Stimulated activated CD8-positive, alpha-beta memory T cell treated with anti-CD3 and anti-CD28 coated beads, Interleukin-12 subunit alpha, Interleukin-12 subunit beta, amount 100 ng/mL, for 1 hour (primary cell): ENCODE measurements at places on chromosomes 12 and 14.
A peak's percentile ranks its signal among the peaks of the same experiment; 100 is the strongest.

DNA sequence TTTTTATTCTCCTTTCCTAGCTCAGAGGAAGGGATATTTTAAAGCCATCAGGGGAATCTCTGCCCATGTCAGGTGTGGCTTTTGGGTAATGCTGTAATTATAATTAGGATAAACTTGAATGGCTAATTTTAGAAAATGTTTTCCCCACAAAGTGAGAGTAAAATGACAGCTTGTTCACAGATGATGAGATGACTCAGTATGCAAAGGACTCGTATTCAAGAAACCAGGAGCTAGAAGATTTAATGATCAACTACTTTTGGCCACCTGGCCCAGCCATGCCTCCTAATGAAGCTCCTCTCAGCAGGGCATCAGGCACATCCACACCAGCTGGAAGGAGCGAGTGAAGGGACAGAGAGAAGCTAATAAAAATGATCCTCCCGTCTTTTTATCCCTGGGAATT lies 29.0 kb upstream of the PLEKHG7 start:
- DNase-seq: no peak

GRCh38 chr12:108890208-108890607 lies 10.3 kb downstream of the DAO start:
- no peak for DNase-seq

DNA sequence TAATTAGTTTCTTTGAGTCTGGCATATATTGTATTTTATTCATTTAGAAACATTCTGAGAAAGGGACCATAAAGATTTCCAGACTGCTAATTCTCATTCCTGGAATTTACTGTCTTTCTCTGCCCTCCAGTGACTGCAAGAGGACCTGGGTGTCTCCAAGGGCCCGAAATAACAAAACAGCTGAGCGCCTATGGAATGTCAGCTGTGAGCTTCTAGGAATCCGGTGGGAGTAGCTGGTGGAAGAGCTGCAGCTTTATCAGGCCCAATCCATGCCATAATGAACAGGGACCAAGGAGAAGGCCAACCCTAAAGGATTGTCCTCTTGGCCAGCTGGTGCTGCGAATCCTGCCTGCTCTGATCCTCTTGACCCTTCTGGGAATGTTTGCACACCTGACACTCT lies 31.9 kb downstream of the RDH12 start:
- DNase-seq: no peak

DNA sequence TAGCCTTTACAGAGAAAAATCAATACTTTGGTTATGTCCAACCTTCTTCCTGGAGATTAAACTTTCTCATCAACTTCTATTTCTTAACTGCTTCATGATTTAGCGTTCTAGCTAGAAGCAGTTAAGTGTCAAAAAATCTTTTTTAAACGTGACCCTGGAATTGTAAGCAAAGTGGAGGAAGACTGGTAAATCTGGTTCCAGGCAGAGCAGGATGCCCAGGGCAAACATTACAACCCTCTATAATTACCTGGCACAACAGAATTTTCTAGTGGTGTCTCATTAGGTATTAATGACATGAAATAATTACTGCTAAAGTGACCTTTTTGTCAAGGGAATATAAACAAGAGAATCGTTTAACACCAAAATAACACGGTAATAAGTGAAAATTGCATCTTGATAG lies 320.8 kb downstream of the MED13L start:
- no peak for DNase-seq

- no peak for DNase-seq
These were observed 231.4 kb upstream of the RTL1 start for GRCh38 chr14:101134851-101135433.

- no peak for DNase-seq
These were observed 45.6 kb upstream of the EGLN3 start for GRCh38 chr14:33996462-33996861.

DNA sequence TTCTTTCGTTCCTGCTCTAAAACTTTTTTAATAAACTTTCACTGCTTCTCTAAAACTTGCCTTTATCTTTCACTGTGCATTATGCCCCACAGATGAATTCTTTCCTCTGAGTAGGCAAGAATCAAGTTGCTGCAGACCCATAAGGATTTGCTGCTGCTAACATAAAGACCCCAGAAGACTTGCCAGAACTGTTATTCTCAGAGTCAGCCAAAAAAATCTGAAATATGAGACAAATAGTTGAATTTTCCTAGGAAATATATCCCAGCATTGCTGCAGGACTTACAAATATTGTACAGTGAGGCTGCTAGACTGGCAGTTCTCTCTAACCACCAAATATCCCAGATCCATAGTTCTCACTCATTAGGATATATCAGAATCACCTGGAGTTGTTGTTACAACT lies 349.1 kb upstream of the FLRT2 start:
- no peak for DNase-seq

GRCh38 chr12:131116468-131117117 lies 162.9 kb downstream of the ADGRD1 start:
- DNase-seq: no peak

DNA sequence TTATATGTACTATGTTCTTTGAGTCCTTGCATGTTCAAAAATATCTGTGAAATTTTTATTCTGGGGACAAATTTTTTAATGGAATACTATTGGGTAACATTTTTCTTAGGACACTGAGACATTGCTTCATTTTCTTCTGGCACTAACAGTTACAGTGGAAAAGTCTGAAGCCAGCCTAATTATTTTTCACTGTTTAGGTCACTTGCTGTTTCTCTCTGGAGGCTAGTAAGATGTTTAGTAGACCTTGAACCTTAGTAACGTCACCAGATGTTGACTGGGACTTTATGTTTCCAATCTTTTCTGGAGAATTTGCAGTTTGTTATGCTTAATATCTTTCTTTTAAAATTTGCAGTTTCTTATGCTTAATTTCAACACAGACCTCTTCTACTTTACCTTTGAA lies 12.3 kb upstream of the EPYC start:
- no peak for DNase-seq

DNA sequence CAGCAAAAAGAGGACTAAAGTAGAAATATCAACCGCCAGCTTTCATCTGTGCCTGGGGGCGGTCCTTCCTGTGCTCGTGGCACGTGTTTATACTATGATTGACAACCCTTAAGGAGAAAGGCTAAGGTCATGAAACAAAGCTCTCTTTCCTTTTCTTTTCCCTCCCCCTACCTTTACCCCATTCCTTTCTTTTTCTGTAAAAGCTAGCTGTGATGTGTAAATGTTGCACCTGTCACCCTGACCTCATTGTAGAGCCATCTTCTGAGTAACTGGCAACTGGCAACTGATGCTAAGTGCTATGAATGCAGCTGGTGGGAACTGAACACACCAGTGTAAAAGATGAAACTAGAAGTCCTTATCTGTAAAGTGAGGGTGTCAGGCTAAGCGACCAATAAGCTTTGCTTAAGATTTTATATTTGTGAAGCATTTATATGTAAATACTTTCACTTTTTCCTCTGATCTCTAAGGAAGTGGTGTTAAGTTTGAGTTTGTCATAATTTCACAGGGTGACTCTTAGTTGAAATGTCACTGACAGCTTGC lies 102.8 kb upstream of the BCAT1 start:
- peak; percentile 20 for DNase-seq

DNA sequence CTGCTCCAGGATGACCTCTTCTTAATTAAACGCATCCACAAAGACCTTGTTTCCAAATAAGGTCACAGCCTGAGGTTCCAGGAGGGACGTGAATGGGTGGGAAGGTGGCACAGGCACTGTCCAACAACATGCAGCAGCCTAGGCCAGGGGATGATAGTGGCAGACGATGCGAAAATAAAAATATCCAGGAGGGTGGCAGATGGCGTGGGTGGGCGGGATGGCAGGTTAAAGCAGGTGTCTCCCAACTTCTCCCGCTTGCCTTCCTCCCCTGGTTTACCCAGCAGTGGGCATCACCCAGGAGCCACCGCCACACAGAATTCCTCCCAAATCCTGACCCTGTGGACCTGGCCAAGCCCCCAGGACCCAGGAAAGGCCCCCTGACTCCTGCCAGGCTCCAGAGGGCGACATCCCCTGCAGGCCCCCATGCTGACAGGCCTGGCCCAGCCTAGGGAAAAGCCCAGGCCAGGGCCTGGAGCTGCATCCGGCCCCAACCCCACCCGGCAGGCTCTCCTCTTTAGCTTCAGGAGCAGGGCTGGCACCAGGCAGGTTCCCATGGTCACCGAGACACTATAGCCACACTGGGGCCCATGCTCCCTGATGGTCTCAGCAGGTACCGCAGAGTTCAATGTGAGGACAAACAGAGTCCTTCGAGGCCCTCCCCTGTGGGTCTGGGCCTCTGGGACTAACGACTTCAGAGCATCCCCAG lies 9.7 kb downstream of the NCOR2 start:
- DNase-seq: no peak

GRCh38 chr12:39443929-39444209 lies 949 bp upstream of the KIF21A start:
- DNase-seq: no peak

DNA sequence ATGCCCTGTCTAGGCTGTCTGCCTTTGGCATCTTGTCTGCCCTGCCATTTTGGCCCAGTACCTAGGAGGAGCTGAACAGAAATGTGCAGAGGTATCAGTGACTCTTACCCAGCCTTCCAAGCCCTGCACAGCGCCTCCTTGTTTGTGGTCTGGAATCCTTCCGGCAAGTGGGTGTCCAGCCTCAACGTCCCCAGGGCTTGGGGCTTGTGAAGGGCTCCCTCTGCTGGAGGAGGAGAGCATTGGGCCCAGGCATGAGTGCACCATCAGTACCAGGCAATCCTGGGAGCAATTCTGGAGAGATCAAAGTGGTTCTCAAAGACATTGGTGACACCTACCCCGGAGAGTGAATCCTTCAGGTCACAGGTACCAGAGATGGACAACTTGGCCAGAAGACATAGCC lies 2.4 kb upstream of the TCL1B start:
- no peak for DNase-seq

- DNase-seq: no peak
These were observed 359.6 kb upstream of the DIO2 start for GRCh38 chr14:80570930-80571298.

GRCh38 chr14:74634964-74635363 lies 22.9 kb upstream of the LTBP2 start:
- DNase-seq: no peak

DNA sequence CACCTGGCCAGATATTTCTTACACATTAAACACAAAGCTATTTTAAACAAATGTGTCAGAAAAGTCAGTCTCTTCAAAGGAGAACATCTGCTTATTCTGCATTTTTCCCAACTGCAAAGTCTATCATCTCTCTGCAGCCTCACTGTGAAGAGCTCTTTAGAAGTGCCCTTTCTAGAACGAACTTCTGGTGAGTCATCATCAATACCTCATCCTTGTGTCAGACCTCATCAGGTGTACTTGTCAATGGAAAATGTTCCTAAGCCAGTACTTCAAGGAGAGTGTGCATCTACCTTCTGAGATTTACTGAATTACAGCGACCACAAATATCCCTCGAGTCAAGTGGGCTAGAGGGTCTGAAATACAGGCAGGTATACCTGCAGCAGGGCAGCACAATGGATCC lies 457.3 kb downstream of the LRIG3 start:
- no peak for DNase-seq

- no peak for DNase-seq
These were observed 39.8 kb downstream of the PPP1R12A start for GRCh38 chr12:79895071-79895470.
